ENCODE measurements at places on chromosomes 2 and 18. TPM values are rescaled to one million over a fixed set of nuclear protein-coding genes. Genes with fewer than 3 reads are reported as not detected.

GRCh38 chr2:30631051-30631671, 176.1 kb downstream of the CAPN13 start:
- DNase-seq = no peak
- H3K27me3 ChIP-seq = no peaks in the 10 kb centered on the region
- H3K4me3 ChIP-seq = no peak overlapping the region
- no peak overlapping the region for H3K27ac ChIP-seq
- H3K4me1 ChIP-seq = no peaks in the 10 kb centered on the region

GPR148 gene
- total RNA-seq = 1.2 TPM

IL36B gene
- total RNA-seq = not detected

WDR35 gene
- total RNA-seq = 17.0 TPM

GRCh38 chr2:4053769-4054493, 350.6 kb downstream of the DCDC2C start:
- no peaks in the 10 kb centered on the region for H3K27me3 ChIP-seq
- peaks cover 4% of the 10 kb centered on the region for H3K4me1 ChIP-seq
- no peaks in the 10 kb centered on the region for H3K36me3 ChIP-seq
- DNase-seq = no peak
- H3K4me3 ChIP-seq = no peak overlapping the region
- H3K27ac ChIP-seq = no peak overlapping the region

- peak overlapping the region; percentile 72 for H3K4me3 ChIP-seq
- no peaks in the 10 kb centered on the region for H3K36me3 ChIP-seq
Measured at GRCh38 chr2:104862058-104862941, 8.4 kb downstream of the POU3F3 start.

DNA sequence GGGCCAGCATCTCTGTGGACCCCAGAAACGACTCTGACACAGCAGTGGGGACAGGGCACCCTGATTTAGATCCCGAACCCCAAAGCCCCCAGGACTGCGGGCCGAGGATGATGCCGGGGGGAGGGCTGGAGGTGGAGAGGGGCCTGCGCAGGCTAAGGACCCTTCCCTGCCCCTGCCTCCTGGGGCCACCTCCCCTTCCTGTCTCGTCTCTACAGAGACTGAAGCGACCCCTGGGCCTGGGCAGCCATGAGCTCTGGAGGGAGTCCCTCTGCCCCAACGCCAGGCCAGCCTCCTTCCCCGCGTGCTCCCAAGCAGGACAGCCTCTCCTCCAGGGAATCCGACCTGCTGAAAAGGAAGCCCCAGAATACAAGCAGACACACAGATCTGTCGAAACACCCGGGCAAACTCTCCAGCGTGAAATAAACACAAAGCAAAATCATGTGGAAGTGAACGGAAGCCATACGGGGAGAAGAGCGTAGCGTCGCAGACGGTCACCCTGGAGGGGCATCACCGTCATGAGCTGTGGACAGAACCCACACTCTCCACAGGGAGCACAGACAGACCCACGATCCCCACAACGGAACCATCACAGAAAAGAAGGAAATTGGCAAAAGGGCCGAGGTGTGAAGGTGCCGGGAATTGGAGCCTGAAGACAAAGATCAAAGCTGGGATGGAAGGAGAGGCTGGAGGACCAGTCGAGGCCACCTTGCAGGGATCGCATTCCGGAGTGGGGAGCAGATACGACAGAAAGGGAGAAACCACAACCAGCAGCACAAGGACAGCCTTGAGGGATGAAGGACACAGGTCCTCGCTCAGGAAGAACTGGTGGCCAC, 51.0 kb upstream of the CTDP1 start:
- H3K36me3 ChIP-seq = no peaks in the 10 kb centered on the region
- H3K27ac ChIP-seq = no peak overlapping the region
- no peak for DNase-seq
- H3K4me3 ChIP-seq = no peak overlapping the region

DNA sequence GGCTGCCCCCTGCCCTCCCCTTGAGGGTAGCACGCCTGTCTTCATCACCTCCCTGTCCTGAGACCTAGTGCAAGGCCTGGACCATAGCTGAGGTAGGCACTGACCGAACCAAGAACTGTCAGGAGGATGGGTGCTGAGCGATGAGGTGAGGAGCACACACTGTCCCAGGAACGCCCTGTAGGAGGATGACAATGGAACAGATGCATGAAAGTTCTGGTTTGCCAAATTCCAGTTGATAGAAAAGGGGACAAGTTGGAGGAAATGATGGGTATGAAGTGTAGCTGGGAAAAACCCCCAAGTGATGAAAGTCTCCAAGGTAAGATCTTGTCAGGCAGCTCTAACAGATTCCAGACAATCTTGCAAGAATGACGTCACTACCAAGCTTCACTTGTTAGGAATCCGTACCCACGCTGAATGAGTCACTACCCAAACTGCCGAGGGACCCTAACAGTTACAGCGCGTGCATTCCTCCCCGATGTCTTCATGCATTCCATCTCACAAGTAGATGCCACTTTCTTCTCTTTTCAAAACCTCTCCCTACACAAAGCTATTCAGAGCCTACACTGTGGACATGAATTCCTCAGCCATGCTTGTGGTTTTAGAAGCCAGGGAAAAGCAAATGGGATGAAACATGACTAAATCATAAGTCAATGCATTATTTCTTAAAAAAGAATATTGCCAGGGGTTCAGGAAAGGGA, 27.6 kb downstream of the MRPL33 start:
- H3K36me3 ChIP-seq = peaks cover 1% of the 10 kb centered on the region
- peaks cover 1% of the 10 kb centered on the region for H3K4me1 ChIP-seq
- H3K27me3 ChIP-seq = no peaks in the 10 kb centered on the region

- H3K27me3 ChIP-seq = peaks cover 17% of the 10 kb centered on the region
- H3K27ac ChIP-seq = no peak overlapping the region
- peaks cover 7% of the 10 kb centered on the region for H3K4me1 ChIP-seq
- no peaks in the 10 kb centered on the region for H3K36me3 ChIP-seq
- H3K4me3 ChIP-seq = no peak overlapping the region
Measured at GRCh38 chr18:55633032-55633431, 45.0 kb upstream of the TCF4 start.

GRCh38 chr2:203591642-203592041, 56.5 kb upstream of the RAPH1 start:
- no peaks in the 10 kb centered on the region for H3K4me1 ChIP-seq
- DNase-seq = no peak
- no peaks in the 10 kb centered on the region for H3K27me3 ChIP-seq
- no peak overlapping the region for H3K27ac ChIP-seq

ST6GAL2 gene
- total RNA-seq = 8.3 TPM

G6PC2 gene
- not detected for total RNA-seq

- no peak for DNase-seq
- H3K4me1 ChIP-seq = no peaks in the 10 kb centered on the region
- H3K36me3 ChIP-seq = no peaks in the 10 kb centered on the region
- no peaks in the 10 kb centered on the region for H3K27me3 ChIP-seq
Measured at GRCh38 chr2:150441226-150441625, 46.2 kb downstream of the RND3 start.

DNA sequence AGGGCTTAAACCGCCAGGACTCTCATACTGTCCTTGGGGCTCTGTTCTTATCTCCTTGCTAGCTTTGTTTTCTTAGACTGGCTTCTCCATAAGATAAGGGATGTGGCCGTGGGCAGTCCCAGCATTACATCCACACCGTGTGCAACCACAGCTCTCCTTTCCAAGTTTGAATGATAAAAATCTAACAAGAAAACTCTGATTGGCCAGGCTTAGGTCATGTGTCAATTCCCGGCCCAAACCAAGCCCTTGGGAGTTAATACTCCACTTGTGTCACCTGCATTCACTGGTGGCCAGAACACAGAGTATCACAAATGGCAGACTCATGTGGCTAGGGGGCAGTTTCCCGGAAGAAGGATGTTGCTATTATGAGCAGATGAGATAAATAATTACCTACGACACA, 43.2 kb upstream of the KDM3A start:
- peaks cover 3% of the 10 kb centered on the region for H3K27me3 ChIP-seq
- no peaks in the 10 kb centered on the region for H3K36me3 ChIP-seq
- DNase-seq = no peak

DNA sequence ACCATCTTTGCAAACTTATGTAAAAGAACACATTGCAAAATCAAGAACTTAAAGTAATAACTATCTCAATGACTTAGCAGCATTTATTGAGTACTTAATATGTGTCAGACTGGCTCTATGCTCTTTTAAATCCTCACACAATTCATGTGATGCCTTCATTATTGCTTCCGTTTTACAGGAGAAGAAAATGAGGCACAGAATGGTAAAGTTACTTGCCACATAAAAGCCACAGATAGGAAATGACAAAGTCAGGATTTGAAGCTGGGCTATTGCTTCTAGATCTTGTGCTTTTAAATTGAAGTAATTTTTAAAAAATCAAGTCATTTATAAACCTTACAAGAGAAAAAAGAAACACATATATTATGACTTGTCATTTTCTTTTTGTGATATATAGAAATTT, 174.2 kb downstream of the WDR7 start:
- no peak for DNase-seq
- H3K36me3 ChIP-seq = no peaks in the 10 kb centered on the region
- H3K27me3 ChIP-seq = no peaks in the 10 kb centered on the region
- H3K4me3 ChIP-seq = no peak overlapping the region
- H3K4me1 ChIP-seq = peaks cover 4% of the 10 kb centered on the region

CROCC2 gene
- total RNA-seq = 0.36 TPM

FBXO41 gene
- 7.1 TPM for total RNA-seq

DNA sequence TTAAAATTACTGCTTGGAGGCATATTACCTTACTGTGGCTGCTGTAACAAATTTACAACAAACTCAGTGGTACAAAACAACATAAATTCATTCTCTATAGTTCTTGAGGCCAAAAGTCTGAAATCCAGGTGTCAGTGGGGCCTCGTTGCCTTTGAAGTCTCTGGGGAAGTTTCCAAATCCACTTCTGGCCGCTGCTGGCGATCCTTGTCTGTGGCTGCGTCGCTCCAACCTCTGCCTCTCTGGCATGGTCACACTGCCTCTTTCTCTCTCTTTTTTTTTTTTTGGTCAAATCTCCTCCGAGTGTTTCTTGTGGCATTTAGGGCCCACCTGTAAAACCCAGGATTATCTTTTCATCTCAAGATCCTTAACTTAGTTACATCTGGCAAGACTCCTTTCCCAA, 182.8 kb downstream of the ST6GAL2 start:
- no peaks in the 10 kb centered on the region for H3K27me3 ChIP-seq
- no peak overlapping the region for H3K27ac ChIP-seq
- no peaks in the 10 kb centered on the region for H3K4me1 ChIP-seq
- H3K36me3 ChIP-seq = no peaks in the 10 kb centered on the region
- H3K4me3 ChIP-seq = no peak overlapping the region

GRCh38 chr2:232323328-232323650, 55.3 kb upstream of the ALPP start:
- H3K36me3 ChIP-seq = no peaks in the 10 kb centered on the region
- DNase-seq = no peak
- no peaks in the 10 kb centered on the region for H3K27me3 ChIP-seq
- no peak overlapping the region for H3K27ac ChIP-seq
- no peak overlapping the region for H3K4me3 ChIP-seq

DNA sequence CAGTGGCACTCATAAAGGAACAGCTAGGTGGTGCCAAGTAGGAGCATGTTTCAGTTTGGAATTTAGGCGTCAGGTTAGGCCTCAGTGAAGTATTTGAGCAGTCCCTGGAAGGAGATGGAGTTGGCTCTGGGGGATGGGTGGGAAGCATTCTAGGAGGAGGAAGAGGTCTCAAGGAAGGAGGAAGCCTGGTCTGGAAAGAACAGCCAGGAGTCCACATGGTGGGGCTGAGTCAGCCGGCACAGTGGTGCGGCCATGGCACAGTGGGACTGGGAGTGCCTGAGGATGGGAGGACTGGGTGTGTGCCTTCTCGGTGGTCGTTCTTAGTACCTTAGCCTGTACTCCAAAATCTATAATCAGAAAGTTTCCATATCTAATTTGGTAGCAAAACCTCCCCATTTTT, 373.3 kb downstream of the PTPRM start:
- no peak for DNase-seq
- H3K4me1 ChIP-seq = no peaks in the 10 kb centered on the region
- H3K36me3 ChIP-seq = no peaks in the 10 kb centered on the region
- no peaks in the 10 kb centered on the region for H3K27me3 ChIP-seq

ZSWIM2 gene
- total RNA-seq = not detected

KLHL41 gene
- total RNA-seq = 0.42 TPM

DNA sequence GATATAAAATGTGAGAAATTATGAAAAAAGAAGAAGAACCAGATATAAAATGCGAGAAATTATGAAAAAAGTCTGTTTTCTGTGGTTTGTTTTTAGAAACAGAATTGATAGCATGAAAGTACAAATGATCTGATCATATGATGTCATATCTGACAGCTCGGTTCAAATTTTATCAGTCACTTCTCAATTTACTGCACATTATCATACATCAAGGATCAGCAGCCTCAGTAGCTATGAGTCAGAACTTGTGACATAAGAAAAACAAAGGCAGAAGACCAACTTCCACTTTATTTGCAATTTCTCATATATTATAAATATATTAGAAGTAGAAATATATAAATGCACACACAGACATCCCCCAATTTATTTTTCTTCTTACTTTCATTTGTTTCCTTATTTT, 634.0 kb downstream of the LRP1B start:
- no peak overlapping the region for H3K27ac ChIP-seq
- no peaks in the 10 kb centered on the region for H3K27me3 ChIP-seq
- H3K4me3 ChIP-seq = no peak overlapping the region
- H3K4me1 ChIP-seq = no peaks in the 10 kb centered on the region
- no peaks in the 10 kb centered on the region for H3K36me3 ChIP-seq

- no peaks in the 10 kb centered on the region for H3K36me3 ChIP-seq
- DNase-seq = no peak
- no peak overlapping the region for H3K27ac ChIP-seq
- peaks cover 10% of the 10 kb centered on the region for H3K4me1 ChIP-seq
- H3K4me3 ChIP-seq = no peak overlapping the region
- H3K27me3 ChIP-seq = no peaks in the 10 kb centered on the region
Measured at GRCh38 chr18:7367336-7367735, 136.4 kb downstream of the LRRC30 start.

- H3K4me1 ChIP-seq = no peaks in the 10 kb centered on the region
- H3K27me3 ChIP-seq = no peaks in the 10 kb centered on the region
Measured at GRCh38 chr2:11932962-11933361, 186.5 kb downstream of the LPIN1 start.

Measured in progenitor cell of endocrine pancreas (in vitro differentiated cells).